ENCODE measurements at places on chromosomes 2 and 18.

GRCh38 chr2:16777123-16777870 is 111.7 kb upstream of the CYRIA start:
- no peak for DNase-seq

- DNase-seq, result peak; percentile 58
These were observed 13.1 kb downstream of the GNLY start for GRCh38 chr2:85707304-85707703.

DNA sequence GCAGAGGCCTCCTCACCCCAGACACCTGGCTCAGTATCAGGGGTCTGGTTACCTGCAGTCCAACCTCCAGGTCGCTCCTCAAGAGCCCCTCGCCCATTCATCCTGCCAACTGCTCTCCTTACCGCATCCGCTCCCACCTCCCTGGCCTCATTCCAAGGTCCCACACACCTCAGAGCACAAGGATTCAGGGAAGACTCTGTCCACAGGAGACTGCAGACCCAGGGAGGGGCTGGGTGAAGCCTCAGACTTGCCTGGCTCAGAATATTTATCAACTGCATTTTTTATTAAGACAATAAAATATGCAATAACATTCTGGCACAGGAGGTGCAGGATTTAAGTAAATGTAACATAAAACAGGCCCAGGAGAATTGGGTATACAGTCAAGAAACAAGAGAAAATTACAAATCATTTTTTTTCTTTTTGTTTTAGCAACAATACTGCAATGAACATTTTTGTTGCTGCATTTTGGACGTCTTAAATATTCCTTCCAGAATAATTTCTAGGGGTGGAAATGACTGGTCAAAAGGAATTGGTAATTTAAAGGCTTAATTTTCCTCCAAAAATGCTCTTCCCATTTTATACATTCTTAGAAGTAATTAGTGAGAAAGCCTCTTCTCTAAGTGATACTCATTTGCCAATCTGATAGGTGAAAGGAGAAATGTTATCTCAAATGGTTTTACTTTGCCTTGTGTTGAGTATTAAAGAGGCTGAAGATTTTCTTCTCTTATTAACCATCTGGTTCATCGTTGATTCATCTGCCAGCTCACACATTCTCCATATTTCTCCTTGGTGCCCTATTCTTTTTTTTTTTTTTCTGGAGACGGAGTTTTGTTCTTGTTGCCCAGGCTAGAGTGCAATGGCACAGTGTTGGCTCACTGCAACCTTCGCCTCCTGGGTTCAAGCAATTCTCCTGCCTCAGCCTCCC is 42.5 kb downstream of the TEX44 start:
- DNase-seq, result no peak

DNA sequence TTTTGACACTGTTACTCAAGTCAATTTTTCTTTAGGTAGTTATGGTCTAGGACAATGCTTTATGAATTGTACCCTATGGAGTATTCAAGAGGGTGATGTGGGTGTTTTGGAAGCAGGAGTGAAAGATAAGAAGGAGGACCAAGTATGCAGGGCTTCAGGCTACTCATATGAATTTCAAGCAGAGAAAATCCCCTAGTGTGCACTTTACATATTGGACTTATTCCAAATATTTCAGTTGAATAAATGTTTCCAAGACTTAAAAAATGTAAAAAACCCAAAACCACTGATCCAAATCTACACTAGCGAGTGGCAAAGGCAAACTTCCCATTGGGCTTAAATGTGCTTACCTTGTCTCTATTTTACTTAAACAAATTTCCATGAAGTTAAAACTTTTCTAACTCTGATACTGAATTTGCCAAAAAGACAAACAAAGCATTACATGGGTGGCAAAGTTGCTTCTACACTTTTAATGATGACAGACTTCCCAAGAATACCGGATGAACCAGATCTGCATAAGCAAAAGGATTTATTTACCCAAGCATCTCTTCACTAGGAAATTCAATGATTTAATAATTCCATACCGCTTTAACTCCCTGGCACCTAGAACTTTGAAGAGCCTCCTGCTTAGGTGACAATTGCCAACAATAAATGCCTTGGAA is 1233.5 kb upstream of the NXPH2 start:
- DNase-seq, result no peak

GRCh38 chr2:144498277-144498676 is 21.6 kb downstream of the ZEB2 start:
- DNase-seq, result no peak

DNA sequence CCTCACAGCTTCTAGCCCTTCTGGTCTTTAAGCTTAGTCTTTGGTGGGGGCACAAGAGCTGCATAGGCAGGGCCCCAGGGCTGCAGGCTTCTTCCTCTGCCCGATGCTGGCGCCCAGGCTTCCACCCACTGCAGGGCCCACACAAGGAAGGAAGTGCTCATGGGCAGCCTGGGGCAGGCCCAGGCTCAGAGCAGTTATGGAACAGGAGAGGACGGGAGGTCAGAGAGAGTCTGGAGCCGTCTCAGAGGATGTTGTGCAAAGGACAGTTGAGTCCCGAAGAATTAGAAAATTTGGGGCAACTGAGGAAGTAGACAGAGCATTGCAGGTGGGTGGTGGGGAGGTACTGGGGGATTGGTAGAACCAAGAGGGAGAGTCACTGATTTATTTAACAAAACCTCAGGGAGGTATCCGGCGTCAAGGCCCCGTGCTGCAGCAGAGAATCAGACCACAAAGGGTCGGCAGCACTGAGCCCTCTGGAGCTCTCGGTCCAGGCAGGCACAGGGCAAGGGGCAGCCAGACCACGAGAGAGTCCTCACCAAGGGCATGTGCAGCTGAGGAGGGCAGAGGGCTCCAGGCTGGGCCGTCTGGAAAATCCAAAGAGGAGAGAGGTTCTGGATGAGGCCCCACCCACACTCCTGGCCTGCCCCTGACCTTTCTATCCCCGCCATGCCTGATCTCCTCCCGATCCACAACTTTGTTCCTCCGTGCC is 110.8 kb upstream of the GLI2 start:
- no peak for DNase-seq

GRCh38 chr2:10775831-10776230 is 36.8 kb downstream of the PDIA6 start:
- no peak for DNase-seq

DNA sequence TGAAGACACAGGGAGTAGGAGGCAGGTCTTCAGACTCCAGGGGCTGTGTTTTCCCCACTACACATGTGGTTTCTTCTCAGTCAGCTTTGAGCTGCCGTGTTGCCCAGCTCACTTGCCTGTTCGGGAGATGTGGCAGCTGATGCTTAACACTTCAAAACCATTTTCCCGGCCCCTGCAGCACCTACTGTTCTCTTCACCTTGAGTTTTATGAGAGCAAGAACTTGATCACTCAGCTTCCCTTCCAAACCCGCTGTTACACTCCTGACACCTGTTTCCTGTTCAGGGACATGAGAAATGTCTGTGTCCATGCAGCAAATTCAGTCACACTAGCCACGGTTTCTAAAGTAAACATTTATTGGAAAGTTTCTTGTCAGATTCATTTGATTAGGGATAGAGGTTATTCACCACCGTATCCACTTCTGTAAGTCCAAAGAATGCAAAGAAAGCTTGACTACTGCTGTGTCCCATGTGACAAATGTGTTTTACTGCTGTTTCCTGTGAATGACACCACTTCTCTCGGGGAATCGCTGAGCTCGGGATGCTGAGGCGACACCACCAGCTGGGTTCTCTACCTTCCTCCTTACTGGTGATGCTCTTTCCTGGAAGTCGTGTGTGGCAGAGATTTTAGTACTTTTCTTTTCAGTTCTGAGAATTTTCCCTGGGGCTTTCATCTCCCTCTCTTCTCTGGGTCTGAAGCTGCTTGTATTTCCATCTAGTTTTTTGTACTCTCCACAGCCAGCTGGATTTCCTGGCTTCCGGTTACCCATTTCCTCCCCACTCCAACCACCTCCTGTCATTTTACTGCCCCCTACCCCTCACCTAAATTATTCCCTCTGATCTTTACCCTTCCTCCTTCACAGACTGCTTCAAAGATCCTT is 91.7 kb downstream of the KLF7 start:
- peak; percentile 16 for DNase-seq

DNA sequence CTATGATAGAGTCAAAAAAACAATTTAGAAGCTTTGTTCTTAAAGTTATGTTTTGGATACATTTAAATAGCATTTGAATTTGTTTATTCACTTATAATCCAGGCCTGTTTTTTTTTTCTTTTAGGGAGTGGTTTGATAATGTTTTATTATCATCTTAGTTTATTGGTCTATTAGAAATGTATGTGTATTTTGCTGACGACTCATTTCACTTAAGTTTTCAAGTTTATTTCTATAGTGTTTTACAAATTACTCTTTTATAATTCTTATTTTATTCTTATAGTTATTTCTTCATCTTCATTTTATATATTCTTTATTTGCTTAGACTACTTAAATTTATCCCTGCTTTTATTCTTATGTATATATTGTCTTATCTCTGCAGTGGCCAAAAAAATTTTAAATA is 804.5 kb downstream of the NR4A2 start:
- no peak for DNase-seq

DNA sequence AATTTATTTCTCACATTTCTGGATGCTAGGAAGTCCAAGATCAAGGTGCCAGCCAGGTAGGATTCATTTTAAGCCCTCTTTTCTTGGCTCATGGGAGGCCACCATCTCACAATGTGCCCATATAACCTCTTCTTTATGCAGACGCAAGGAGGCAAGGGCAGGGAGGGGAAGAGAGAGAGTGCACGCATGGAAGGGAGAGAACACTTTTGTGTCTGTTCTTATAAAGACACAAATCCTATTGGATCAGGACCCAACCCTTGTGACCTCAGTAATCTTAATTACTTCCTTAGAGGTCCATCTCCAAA is 32.5 kb downstream of the CMPK2 start:
- no peak for DNase-seq

GRCh38 chr18:64245126-64245861 is 96.4 kb upstream of the LINC00305 start:
- DNase-seq, result no peak

DNA sequence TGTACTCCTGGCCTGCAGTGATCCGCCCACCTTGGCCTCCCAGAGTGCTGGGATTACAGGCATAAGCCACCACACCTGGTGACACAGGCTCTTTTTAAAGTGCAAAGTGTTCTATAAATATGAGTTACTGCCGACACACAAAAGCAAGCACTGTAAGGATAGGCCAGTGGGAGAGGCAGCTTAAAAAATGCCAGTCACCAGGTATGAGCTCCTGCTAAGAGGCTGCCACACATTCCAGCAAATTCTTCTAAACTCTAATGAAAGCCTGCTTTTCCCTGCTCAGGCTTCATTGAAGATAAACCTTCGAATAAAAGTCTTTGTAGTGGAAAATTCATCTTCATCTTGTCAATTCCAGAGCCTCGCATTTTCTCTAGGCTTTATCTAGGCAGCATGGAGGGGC is 203.0 kb upstream of the PID1 start:
- no peak for DNase-seq

DNA sequence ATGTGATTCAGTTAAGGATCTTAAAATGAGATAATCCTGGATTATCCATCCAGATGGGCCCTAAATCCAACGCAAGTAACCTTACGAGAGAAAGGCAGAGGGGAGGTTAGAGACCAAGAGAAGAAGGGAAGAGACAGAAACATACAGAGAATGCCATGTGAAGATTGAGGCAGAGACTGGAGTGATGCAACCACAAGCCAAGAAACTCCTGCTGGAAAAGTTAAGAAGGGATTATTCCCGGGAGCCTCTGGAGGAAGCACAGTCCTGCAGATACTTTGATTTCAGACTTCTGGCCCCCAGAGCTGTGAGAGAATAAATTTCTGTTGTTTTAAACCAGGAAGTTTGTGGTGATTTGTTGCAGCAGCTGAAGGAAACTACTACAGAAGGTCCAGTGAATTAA is 992.7 kb downstream of the BCL11A start:
- no peak for DNase-seq
